Effector CD4-positive, alpha-beta T cell (primary cell): ENCODE measurements at places on chromosomes 5 and 9.

DNA sequence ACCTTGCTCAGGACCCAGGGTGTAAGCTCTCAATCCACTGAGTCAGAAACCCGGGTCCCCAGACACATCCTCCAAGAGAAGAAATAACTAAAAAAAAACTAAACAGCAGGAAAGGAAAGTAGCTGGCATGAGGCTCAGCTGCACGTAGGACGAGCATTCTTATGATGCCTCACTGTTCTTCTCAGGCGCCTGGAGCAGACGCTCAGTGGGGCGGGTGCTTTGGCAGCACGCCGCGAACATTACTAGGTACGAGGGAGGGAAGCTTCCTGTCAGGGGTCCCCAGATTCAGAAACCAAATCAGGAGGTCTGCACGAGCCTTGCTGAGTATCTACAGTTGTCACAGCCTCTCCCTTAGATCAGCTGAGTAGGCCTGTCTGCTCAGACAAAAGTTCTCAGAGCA, 85.8 kb downstream of the SECISBP2 start:
- no peak for DNase-seq

- DNase-seq, result no peak
These were observed 103.3 kb downstream of the FBXL17 start for GRCh38 chr5:108278285-108279240.

DNA sequence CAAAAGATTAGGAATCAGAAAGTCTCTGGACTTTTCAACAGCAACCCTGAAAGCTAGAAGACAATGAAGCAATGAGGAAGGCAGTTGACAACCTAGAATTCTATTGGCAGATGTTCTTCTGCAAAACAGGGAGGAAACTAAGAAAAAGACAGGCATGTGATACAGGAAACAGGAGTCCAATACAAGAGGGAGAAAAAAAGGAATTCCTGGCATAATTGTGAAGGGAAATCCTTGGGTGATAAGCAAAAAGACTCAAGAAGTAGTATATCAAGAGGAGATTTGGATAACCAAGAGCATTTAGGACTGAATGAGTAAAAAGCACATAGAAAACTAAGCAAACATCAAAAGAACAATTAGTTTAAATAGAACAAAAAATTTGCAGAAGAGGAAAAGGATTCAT, 58.6 kb downstream of the LPAR1 start:
- DNase-seq, result no peak

DNA sequence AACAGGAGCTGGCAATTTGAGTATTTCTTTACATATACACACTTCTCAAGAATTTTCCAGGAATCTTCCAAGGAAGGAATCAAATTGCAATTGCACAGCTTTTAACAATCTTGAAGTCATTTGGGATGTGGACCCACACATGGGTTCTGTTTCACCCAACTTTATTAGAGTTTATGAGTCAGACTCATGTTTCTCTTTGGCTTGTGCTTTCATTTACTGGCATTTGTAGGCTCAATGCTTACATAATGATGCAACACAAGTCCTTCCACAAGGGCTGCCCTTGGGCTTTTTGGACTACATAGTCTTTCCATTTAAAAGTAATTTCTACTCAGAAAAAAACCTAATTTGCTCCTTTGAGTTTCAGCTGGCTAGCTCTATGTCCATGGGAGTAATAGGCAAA, 4.6 kb upstream of the CDC37L1 start:
- no peak for DNase-seq

- DNase-seq, result peak; percentile 75
These were observed 7.7 kb upstream of the SKP1 start for GRCh38 chr5:134184155-134185135.

DNA sequence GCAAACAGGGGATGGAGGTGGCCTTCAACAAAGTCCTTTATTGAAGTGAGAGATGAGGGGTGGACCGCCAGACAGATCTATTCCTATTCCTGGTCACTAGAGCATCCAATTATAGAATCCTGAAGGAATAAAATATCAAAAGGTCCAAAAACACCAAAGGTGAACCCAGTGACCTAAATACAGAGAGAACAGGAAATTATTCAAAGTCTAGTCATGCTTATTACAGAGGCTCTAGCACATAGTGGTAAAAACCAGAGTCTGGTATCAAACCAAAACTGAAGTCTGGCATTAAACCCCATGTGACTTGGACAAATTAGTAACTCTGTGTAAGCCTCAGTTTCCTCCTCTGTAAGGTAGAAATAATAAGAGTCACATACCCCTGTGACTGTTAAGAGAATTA, 100.5 kb upstream of the SNX2 start:
- no peak for DNase-seq

DNA sequence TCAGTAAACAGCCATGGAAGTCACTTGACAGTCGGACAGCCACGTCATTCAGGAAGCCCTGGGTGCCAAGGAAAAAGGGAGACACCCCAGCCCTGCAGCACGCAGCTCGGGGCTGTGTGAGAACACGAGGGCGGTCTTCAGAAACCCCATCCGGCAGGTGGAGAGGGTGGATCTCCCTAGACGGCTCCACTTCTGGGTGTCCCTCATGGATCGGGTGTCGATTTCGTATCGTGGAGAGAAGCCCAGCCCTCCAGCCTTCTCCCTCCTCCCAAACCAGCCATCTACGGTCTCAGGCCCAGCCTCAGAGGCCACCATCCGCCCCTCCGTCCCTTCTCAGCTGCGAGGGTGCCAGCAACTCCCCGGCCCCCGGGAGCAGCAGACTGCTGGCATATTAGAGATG, 65.5 kb upstream of the BARHL1 start:
- DNase-seq, result no peak

- no peak for DNase-seq
These were observed 233.1 kb downstream of the AGTPBP1 start for GRCh38 chr9:85508616-85509015.

GRCh38 chr5:98282521-98282920, 490.9 kb upstream of the RGMB start:
- no peak for DNase-seq

- no peak for DNase-seq
These were observed 45.9 kb downstream of the PDCD1LG2 start for GRCh38 chr9:5556101-5556705.

DNA sequence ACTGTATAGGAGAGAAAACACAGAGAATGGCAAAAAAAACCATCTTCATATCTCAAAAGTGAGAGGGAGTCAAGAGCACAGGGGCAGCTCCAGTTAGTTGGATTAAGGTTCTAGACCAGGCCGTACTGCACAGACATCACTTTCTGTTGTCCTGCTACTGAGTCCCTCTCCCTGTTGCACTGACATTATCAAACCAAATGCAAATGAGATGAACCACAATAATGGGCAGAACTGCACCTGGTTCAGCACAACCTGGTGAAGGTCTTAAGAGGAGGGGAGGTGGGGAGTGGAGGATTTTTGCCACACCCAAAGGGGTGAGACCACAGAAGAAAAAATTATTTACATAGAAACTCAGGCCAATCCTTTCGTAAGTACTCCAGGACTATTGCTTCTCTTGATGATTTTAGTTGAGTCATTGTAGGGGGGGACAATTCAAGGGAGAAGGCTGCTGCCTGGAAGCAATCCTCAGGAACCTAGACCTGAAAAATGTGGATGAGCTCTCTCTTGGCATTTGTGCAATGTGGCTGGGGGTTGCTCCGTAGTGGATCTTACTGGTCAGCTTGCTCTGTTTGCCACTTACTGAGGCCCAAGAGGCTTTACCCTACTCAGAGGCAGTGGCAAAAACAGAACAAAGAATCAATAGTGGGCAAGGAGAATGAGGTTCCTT, 94.5 kb upstream of the PPP1R2B start:
- DNase-seq, result no peak

DNA sequence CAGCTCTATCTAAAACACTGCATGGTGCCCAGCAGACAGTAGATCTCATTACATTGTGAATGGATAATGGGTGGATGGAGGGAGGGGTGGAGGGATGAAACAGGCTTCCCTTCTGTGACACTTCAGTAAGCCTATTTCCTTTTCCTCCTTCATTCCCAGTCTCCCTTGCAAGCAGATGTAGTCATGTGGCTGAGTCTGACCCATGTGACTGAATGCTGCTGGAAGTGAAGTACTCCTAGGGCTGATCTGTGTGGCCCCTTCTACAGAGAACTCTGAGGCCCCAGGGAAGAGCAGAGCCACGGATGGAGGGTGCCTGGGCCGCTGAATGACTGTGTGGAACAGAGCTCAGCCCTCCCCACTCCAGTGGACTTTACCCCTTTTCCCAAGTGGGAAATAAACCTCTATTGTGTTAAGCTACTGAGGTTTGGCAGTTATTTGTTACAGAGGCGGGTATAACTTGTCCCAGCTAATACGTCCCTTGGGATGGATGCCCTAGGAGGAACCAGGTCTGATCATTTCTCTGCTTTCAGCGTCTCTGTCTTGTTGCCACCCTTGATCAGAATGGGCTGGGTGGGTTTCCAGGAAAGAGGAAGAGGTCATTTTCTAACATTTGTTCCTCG, 176.1 kb upstream of the MVB12B start:
- DNase-seq, result no peak

DNA sequence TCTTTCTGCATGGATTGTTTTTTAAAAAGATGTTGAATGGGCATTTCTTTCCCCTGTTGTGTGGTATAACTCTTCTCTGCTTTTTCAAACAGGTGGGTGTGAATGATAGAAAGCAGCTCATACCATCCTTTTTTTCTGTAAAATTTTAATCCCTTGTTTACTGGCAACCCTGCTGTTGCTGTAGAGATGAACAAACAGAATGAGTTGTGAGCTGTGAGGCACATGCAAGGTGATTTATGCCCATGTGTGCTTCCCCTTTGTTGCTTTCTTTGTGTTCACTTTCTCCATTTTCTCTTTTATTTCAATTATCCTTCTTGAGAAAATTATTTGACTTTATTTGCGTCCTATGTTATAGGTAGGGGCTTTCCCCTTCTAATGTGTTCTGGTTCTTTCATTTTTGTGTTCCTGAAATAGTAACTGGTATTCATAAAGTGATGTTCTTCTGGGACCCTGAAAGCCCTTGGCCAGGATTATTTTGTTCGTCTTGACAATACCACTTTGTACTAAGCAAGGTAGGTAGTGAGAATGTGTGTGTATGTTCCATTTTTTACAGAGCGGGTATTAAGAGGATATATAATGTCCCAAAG, 79.9 kb downstream of the AOPEP start:
- no peak for DNase-seq

GRCh38 chr9:137380606-137381005, 42.4 kb downstream of the EXD3 start:
- DNase-seq, result no peak

- peak; percentile 30 for DNase-seq
These were observed at the start of gene ADAM19 for GRCh38 chr5:157575381-157576020. ADAM19 (minus strand) TSS chr5:157575775; CDS start chr5:157575696, 79 bp downstream.

- DNase-seq, result no peak
These were observed 309.5 kb downstream of the PDE4D start for GRCh38 chr5:59583810-59584562.

DNA sequence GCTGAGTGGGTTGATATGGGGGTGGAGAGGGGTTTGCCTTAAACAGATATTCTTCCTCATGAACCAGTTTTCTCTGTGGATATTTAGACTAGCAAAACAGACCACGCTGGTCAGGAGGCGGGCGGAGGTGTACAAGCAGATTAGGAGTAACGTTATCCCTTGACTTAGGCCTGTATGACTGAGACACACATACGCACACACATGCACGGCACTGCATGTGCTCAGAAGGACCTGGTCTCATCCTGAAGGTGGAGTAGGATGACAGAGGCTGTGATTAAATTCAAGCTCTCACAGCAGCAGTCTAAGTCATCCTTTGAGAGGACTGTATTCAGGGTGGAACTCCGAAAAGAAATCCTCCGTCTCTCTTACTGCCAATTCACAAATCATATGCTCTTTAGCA, 209.7 kb downstream of the DIRAS2 start:
- no peak for DNase-seq

DNA sequence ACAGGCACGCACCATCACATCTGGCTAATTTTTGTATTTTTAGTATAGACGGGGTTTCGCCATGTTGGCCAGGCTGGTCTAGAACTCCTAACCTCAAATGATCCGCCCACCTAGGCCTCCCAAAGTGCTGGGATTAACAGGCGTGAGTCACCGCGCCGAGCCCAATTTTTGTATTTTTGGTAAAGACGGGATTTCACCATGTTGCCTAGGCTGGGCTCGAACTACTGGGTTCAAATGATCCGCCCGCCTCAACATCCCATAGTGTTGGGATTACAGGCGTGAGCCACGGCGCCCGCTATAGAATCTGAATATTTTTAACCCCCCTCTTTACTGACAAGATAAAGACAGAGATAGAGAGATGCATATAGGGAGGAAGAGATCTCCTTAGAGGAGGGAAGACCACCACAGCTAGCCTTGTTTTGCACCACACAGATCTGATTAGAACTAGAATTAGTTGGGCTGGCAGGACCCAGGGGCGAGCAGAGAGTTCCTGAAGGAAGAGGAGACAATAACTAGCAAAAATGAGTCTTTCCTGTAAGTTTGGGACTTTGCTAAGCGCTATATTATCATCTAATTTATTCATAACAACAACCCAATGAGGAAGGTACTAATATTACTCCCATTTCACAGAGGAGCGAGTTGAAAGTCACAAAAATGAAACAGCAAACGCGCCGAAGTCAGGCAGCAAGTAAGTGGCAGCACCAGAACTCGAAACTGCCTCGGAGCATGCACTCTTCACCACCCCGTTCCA, 1.5 kb upstream of the ANKHD1 start:
- DNase-seq, result no peak

DNA sequence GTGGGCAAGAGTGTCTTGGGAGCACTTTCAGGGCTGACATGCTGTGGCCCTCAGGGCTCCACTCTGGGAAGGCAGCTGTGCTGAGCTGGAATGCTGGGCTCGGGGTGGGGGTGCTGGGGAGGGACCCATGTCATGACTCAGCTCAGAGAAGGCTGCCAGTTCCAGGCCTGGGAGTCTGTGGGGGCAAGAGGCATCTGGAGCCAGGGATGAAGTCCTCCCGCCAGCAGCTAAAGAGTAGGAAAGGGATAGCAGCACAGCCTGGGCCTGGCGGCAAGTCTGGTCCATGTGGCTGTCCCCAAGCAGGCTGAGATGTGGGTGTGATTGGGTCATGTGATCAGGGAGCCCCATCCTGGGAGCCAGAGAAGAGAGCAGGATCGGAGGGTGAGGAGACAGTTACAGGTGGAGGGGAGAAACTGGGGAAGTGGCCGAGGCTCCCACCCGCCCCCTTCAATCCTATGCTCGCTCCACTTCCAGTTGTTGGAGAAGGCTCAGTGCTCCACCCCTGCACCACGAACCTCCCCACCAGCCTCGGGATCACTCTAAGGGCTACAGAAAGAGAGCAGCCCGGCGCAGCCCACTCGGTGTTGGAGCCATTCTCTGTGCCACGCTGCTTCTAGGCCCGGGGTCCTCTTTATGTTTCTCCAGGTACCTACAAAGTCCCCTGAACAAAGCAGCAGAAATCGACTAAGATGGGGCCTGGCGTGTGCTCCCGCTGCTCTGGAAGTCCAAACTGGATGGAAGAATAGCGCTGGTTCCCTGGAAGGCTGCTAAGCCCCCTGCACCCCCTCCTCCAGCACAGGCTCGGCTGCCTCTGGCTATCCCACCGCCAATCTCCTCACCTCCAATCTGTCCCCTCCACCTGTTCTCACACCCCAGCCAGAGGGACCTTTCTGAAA, 12.0 kb downstream of the PDGFRB start:
- no peak for DNase-seq

DNA sequence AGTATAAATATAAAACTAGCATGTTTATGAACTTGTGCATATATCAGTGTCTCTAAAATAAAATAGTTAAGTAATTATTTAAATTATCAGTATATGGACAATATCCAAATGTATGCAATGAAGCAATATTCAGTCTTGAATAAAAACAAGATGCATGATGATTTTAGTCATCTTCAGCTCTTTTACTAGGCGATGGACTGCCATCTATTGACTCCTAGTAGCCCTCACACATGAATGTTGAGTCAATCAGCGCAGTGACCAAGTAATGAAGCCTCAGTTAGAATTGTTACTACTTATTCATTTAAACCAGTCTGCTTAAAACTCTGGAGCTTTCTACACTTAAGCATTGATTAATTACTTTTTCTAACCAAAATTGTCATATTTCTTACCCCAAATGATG, 92.9 kb upstream of the GRHPR start:
- DNase-seq, result no peak
